ENCODE measurements at places on chromosomes 3 and 15.

DNA sequence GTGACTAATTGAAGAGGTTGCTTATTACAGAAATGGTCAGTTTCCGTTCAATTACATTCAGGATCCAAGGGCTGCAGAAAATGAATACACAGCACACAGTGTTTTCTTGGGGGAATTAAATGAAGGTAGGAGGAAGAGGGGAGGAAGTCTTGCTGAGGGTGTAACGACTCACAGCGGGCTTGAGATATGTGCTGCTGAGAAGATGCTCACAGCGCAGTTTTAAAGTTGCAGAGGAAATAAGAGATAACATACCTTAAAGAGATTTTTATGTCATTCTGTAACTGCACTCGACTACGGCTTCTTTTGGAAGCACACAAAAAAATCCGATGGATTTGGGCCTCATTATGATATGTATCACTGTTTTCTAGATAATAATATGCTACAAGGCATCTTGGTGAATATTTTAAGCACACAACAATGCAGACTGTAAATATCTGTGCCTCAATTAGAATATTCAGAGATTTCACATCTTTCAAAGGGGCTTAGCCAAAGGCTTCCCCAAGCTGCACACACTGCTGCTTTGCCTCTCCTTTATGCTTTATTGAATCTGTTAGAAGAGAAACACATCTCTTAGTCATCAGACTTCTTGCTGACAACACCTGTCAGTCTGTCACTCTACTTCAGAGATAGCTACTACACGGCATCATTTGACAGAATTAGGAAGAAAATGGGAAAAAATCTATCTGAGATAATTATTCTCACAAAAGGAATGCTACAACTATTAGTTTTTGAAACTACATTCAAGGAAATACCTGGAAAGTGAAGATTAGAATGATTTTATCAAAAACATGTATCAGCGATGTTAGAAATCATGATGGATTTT is 773.2 kb downstream of the OTOL1 start:
- no peak for DNase-seq

GRCh38 chr3:197216169-197216860 is 82.1 kb downstream of the DLG1 start:
- no peak for DNase-seq

- DNase-seq: no peak
These were observed 16.5 kb downstream of the SPICE1 start for GRCh38 chr3:113498221-113499005.

DNA sequence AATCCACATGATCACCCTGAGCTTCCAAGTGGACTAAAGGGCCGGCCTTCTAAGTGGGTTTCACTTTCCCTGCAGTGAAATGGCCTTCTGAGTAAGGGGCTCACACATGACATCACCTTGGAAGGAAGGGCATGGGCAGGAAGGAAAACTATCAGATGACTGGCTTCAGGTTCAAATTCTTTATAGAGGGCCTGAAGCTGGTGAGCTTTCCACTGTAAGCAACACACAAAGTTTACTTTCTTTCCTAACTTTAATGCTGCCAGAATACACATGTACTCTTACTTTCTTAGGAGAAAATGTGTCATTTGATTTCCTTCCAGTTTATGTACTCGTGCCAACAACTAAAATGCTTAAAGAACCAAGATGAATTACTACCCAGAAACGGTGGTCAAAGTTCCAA is 475.6 kb downstream of the FOXP1 start:
- DNase-seq: no peak

DNA sequence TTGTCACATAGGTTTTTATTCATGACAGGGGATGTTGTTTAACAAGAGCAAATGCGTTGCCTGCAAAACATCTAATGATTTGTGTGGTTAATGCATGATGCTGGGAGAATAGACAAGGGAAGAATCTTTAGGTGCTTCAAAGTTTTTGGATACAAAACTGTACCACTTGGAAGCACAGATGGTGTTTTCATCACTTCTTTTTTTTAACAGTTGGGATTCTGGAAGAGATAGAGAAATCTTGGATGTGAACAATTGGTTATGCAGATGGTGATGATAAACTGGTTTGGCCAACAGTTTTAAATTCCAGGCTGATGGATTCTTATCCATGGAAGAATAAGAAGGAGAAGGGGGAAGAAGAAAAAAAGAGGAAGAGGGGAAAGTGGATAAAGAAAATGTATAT is 379.4 kb downstream of the KCNH8 start:
- DNase-seq: no peak
